Retinal pigment epithelial cell (primary cell): ENCODE measurements at places on chromosomes 7 and 10.

- no peak for DNase-seq
These were observed 1133.7 kb downstream of the GATA3 start for GRCh38 chr10:9188022-9188810.

DNA sequence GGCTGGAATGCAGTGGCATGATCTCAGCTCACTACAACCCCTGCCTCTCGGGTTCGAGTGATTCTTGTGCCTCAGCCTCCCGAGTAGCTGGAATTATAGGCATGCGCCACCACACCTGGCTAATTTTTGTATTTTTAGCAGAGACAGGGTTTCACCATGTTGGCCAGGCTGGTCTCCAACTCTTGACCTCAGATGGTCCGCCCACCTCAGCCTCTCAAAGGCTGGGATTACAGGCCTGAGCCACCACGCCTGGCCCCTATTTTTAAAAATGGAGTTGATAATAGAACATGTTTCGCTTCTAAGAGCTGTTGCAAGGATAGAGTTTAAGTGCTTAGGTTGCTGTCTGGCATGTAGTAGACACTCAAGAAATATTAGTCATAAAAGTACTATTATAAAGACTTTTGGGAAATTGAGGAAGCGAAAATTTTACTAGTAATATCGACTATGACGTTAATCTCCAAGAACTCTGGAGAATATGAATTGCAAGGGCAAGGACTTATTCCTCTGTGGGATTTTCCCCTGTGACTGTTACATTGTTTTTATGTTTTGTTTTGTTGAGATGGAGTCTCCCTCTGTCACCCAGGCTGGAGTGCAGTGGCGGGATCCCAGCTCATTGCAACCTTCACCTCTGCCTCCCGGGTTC lies 7.9 kb downstream of the GTF2I start:
- no peak for DNase-seq

- no peak for DNase-seq
These were observed 2.5 kb downstream of the ZEB1 start for GRCh38 chr10:31321396-31321941.

DNA sequence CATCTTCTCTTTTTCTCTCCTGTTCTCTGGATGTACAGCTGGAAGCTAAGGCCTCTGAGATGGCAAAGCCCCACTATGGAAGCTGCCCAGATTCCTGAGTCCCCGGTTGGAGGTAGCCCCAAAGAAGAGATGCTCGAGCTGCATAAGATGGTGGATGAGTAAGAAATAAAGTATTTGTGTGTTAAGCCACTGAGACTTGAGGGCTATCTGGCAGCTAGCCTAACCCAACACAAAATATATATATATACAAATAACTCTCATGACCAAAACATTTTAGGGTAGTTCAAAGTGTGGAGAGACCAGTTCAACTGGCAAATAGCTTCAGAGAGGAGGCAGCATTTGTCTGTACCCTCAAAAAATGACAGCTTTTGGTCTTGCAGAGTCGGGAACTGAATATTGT lies 72.4 kb upstream of the PDE1C start:
- DNase-seq, result no peak
